Stomach (tissue), 19 donors: ENCODE measurements at places on chromosomes 4 and X. TPM values are rescaled to one million over a fixed set of nuclear protein-coding genes. Genes with fewer than 3 reads are reported as not detected.

The F8A2 gene
- 28.6 TPM for total RNA-seq

The CWH43 gene
- total RNA-seq: 2.9 TPM

The XAGE2 gene
- not detected for total RNA-seq

GRCh38 chr4:183906489-183906738 lies 1.3 kb downstream of the STOX2 start:
- no peak for DNase-seq

DNA sequence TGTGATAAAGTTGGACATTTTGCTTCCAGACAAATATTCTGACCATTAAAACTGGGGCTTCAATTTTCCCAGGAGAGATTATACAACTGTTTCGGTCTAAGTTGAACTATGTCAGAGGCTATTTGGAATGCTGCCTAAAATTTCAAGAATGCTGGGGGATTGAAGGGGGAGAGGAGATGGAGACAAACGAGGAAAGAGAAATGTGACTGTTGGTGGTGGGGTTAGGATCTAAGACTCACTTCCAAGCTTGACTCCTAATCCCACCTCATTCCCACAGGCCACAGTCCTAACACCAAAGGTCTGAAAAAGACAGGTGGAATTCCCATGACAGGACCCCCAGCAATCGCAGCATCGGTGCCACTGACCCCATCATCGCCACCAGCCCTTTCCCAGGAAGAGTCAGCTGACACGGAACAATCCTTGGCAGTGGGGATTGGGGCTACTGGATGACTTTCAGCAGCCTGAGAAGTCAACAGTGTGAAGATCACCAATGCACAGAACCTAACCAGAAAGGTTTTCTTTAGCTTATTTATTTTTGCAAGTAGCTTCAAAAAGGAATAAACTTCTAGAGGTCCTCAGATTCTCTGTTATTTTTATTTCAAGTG lies 74.0 kb upstream of the PRSS48 start:
- peak; percentile 47 for DNase-seq

GRCh38 chr4:70399319-70399718 lies 1.6 kb downstream of the OPRPN start:
- DNase-seq: no peak

DNA sequence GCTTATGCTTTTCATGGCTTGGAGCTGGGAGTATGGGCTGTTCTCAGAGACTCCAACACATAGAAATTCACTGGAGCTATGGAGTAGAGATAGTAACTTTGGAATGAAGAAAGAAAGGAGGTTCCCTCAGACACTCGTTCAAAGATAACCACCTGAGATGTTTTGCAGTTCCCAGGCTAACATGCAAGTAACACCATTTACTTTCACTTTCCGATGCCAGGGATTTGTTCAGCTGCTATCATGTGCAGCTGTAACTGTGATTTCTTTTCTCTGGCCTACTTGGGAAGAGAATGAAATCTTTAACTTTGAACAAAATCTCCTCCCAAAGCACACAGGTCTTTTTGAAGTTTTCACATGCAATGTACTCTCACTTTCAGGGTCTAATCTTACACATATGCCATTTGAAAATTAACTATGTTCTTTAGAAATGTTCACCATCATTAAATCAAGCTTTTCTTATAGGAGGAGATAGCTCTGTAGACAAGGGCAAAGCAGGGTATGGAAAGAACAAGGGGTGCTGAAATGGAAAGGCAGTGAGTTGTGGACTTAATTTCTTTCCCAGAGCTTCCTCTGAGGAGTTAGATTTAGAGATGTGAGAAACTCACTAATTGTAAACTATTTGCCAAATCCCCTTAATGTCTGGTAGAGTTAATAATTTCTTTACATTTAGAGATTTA lies 514.3 kb downstream of the PDHA2 start:
- peak; percentile 39 for DNase-seq

- no peak for DNase-seq
These were observed 123.9 kb downstream of the DCHS2 start for GRCh38 chr4:154367659-154368058.

DNA sequence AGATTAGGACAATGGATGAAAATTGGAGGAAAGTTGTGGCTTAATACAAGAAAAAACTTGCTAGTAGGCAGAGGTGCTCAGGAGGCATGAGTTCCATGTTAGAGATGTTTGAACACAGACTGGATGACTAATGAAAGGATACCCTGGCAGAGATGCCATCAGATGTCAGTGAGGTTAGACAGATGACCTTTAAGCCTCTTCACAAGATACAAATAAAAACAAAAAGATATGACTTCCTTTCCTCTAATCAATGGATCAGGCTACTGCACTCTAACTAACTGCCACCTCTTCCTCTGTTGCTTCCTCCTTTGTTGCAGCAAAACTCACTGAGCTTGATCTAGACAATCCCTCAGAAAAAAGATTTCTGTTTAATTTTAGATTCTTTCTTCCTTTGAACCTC lies 14.7 kb downstream of the STAP1 start:
- no peak for DNase-seq
